ENCODE measurements at places on chromosomes 7 and 10. TPM values are rescaled to one million over a fixed set of nuclear protein-coding genes. Genes with fewer than 3 reads are reported as not detected.

The C10orf143 gene
- 0.69 TPM for total RNA-seq

The MYL10 gene
- not detected for total RNA-seq

The MEOX2 gene
- not detected for total RNA-seq

The TRIL gene
- total RNA-seq = not detected

The HNRNPA2B1 gene
- 1,282 TPM for total RNA-seq

The NSMCE4A gene
- 62.2 TPM for total RNA-seq

The STOX1 gene
- total RNA-seq = 0.79 TPM

The MBLAC1 gene
- total RNA-seq = 2.3 TPM

The CPA2 gene
- not detected for total RNA-seq

The EIF5AL1 gene
- total RNA-seq = 2.3 TPM

The COBL gene
- total RNA-seq = 4.9 TPM

The TYW1B gene
- 3.0 TPM for total RNA-seq

The ZNF22 gene
- total RNA-seq = 5.6 TPM

The LRRC4 gene
- not detected for total RNA-seq

The SVIL gene
- total RNA-seq = 23.9 TPM

The SPDYE1 gene
- total RNA-seq = not detected

The GIMAP1 gene
- not detected for total RNA-seq

The MACC1 gene
- total RNA-seq = not detected

The GPER1 gene
- total RNA-seq = 0.79 TPM

The FGFBP3 gene
- total RNA-seq = 2.2 TPM

The LIPF gene
- not detected for total RNA-seq

All from A549 treated with DMSO at 1 μM for 4 hours (cell line).